Right renal pelvis (tissue), 4 donors: ENCODE measurements at places on chromosomes 16 and 17. TPM values are rescaled to one million over a fixed set of nuclear protein-coding genes. Genes with fewer than 3 reads are reported as not detected.
A peak's percentile ranks its signal among the peaks of the same experiment; 100 is the strongest.

GRCh38 chr16:89536886-89537548, 23.5 kb upstream of the RPL13 start:
- no peak for DNase-seq

PABPN1L gene
- polyA plus RNA-seq, result 0.09 TPM

CCL2 gene
- 23.8 TPM for polyA plus RNA-seq

GRCh38 chr17:13765701-13766100, 164.0 kb upstream of the HS3ST3A1 start:
- DNase-seq, result no peak

DNA sequence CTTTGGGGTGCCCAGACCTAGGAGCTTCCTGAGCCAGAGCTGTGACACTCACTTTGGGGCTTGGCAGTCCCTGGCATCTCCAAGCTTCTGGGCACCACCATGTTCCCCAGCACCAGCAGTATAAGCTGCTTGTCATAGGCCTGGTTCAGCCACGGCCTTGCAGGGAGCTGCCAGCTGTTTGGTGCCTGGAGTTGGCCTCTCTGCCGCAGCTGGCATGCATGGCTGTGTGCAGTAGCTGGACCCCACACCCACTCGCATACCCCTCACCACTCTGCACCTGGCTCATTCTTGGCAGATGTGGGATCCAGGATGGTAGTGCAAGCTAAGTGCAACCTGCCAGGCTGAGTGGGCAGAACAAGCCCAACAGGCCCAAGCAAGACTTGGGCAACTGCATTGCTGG, 73.4 kb upstream of the BRD7 start:
- DNase-seq, result no peak

CRYM gene
- polyA plus RNA-seq, result 8.0 TPM

- no peak for DNase-seq
Measured at GRCh38 chr17:517181-517580, 164.6 kb upstream of the RPH3AL start.

INCA1 gene
- polyA plus RNA-seq, result 8.6 TPM

NRN1L gene
- 0.95 TPM for polyA plus RNA-seq

GRCh38 chr17:19009970-19010369, 5.4 kb upstream of the FAM83G start:
- DNase-seq, result no peak

HAP1 gene
- 0.86 TPM for polyA plus RNA-seq

PLLP gene
- polyA plus RNA-seq, result 19.4 TPM

EPX gene
- polyA plus RNA-seq, result 1.3 TPM

GIT1 gene
- 42.0 TPM for polyA plus RNA-seq

CBFA2T3 gene
- polyA plus RNA-seq, result 2.5 TPM

KRTAP4-4 gene
- polyA plus RNA-seq, result not detected

PDILT gene
- not detected for polyA plus RNA-seq

DNA sequence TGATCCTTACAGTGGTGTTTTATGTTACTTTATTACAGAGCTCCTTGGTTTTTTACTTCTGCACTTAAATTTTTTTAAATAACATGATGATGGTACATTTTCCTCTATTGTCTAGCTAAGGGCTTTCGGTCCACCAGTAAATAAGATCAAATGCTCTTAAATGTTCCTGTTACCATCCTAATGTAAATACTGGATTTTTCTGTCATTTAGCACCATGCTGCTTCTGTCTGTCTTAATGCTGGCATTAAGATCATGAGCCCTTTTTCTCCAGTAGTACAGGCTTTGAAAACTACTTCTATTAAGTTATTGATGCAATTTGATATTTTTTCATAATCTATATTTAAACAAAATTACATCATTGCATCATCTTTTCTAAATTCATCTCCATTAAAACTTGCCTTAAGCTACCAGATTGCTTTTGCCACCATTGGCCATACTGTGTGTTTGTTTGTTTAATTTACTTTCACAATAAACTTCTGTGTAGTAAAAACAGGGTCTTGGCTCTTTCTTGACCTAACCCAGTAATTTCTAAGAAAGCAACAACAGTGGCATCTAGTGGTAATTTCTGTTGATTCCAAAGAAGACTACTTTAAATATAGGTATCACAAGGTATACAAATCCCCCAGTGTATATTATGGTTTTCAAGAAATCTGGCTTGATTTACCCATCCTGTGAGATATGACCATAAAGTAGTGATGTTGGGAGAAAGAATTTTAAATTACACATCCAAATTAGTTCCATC, 9.0 kb upstream of the PHAF1 start:
- no peak for DNase-seq

GRCh38 chr16:25228372-25228771, 11.6 kb downstream of the AQP8 start:
- no peak for DNase-seq

RASD1 gene
- polyA plus RNA-seq, result 0.84 TPM

CES5A gene
- polyA plus RNA-seq, result 0.37 TPM

DNA sequence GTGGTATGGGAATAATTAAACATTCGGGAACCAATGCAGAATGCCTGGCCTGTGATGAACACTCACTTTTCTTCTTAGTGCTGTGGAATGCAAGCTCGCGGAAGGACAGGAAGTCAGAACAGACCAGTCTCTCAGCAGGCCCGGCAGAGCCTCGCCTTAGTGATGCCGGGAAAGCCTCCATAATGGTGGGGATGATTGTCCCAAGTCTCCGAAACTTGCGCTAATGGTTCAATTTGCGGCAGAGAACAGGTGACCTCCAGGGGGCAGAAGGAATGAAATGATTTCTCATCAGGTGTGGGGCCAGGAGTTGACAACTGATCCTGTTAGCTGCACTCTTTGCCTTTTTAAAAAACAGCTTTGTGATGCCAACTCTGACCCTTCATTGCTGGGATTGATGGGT, 170.6 kb downstream of the GSG1L start:
- no peak for DNase-seq

ATPAF2 gene
- polyA plus RNA-seq, result 25.0 TPM

PLXDC1 gene
- polyA plus RNA-seq, result 7.0 TPM

DNA sequence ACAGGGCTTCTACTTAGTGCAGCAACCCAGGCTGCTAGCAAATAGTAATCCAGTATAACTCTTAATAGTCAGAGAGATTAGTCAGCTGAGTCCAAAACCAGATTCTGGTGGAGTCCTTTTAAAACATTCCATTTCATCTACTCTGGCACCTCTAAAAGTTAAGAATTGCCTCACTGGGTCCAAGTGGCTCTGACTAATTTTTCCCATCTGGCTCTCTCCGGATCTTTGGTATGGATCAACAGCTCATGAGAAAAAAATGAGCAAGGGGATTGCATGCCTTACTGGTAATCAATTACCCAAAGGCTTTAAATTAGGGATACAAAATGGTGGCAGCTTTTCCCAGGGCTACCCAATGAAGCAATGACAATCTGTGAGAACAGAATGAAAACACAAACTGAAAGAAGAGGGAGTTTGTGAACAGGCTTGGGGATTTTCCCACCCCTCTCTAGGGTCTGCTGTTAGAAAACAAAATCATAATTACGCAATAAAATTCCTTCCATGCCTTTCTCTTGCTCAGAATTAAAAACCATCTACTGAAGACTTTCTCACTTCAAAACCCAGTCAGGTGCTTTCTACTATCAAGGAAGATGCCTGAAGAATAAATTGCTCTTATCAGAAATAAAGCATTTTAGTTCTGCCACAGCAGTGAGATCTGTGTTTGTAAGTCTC, 84.6 kb upstream of the PMFBP1 start:
- no peak for DNase-seq

DNA sequence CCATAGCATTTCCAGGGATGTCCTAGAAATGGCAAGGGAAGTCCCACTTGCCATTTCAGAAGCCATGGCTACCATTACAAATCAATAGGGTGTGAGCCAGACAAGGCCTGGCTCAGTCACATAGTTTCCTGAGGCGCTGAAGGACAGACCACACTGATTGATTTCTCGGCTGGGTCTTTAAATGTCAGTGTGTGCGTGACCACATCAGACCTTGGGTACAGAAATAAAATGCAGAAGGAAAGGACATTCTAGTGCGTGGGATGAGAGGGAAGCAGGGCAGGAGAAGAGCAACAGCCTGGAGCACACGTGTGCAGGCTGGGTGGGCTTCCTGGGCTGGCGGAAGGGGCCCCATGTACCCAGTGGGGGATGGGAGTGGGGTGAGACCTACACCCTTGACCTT, 58.7 kb upstream of the LYRM9 start:
- no peak for DNase-seq

CCDC154 gene
- polyA plus RNA-seq, result 3.5 TPM

DNA sequence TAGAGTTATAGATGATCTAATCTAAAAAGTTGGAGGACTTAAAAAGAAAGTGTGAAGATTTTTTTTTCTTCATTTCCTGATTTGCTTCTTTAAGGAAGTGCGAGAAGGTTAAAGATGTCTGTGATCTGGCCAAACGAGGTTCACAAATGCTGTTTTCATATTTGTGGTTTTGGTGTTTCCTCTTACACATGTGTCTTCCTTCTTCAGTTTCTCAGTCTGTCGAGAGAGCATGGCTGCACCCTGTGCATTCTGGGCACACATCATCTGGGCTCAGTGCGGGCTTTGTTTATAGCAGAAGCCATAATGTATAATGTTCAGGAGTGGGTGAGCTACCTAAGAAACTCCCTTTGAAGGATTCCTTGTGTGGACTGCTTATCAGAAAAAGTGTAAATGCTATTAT, 260.4 kb upstream of the TBX2 start:
- no peak for DNase-seq

GRCh38 chr16:9526791-9527190, 435.3 kb downstream of the HAPSTR1 start:
- no peak for DNase-seq

ADAM11 gene
- 2.8 TPM for polyA plus RNA-seq

DNA sequence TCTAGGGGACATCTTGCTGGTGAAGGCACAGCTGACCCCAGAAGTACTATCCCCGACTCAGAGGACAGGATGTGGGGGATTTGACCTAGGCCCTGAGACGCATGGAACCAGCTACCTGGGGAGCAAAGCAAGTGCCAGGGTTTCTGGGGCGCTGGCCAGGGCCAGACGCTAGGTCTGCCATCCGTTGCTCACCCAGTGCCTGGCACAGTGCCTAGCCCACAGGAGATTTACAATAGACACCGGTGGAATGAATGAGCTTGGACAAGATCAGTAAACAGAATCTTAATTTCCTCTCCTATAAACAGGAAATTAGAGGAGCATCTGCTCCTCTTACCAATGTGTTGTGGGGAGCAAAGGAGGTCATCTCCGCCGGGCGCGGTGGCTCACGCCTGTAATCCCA, 5.0 kb downstream of the RPRML start:
- no peak for DNase-seq

- no peak for DNase-seq
Measured at GRCh38 chr16:25210758-25211157, 6.0 kb upstream of the AQP8 start.

DNA sequence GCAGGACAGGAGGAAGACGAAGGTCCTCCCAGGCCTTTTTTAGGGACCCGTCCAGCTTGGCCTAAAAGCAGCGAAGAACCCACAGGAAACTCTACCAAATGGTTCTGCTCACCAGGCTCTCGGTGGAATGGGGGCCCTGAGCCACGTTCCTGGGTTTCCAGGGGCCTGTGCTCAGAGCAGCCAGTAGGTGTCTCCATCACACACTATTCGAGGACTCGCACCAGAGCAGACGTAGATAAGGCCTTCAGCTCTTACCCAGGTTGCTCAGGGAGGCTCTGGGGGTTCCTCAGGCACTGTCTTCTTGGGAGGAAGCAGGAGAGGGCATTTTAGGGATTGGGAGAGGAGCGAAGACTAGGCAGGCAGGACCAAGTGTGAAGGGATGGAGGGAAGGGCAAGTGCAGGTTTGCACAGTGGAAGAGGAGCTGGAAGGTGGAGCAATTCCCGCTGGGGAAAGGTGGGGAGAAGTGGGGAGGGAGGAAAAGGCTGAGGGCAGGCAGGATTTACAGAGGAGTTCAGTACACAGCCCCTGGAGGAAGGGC, 157.1 kb downstream of the RGS9 start:
- peak; percentile 43 for DNase-seq

- no peak for DNase-seq
Measured at GRCh38 chr16:54875443-54875842, 55.2 kb upstream of the IRX5 start.

DNA sequence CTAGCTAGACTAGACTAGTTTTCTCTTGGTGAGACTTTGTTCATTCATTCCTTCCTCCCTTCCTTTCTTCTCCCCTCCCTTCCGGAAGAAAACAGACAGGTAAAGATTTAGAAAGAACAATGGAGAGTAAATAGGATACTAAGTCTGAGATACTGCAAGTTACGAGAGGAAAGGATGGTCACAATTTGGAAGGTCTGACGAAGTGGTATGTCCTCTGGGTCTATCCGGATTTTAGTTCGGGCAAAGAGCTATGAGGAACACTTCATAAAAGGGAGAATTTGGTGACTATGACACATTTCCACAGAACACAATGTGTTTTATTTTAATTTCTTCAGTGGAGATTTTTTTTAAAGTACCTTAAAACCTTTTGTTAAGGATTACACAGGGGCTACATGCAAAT, 107.7 kb downstream of the BRIP1 start:
- DNase-seq, result no peak

PPM1E gene
- 3.4 TPM for polyA plus RNA-seq

SDF2 gene
- 78.3 TPM for polyA plus RNA-seq

NLRC3 gene
- 2.0 TPM for polyA plus RNA-seq

DNA sequence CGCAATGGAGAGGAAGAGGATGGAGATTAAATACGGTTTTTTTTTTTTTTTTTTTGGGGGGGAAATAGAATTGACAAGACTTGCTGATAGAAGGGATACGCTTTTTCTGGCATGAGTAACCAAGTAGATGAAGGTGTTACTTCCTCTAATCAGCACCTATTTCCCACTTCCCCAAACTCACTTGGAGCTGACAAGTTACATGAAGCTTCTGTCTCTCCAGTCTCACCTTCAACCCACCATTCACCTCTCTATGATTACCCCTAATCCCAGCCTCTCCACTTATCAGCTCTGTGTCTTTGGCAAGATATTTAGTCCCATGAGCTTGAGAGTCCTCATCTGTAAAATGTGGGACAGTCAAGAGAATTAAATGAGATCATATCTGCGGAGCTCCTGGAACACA, 185.9 kb upstream of the HS3ST3A1 start:
- DNase-seq, result no peak
